CD4-positive, alpha-beta T cell treated with Interleukin-10 for 1 hour (primary cell): ENCODE measurements at places on chromosomes 12 and 14.

DNA sequence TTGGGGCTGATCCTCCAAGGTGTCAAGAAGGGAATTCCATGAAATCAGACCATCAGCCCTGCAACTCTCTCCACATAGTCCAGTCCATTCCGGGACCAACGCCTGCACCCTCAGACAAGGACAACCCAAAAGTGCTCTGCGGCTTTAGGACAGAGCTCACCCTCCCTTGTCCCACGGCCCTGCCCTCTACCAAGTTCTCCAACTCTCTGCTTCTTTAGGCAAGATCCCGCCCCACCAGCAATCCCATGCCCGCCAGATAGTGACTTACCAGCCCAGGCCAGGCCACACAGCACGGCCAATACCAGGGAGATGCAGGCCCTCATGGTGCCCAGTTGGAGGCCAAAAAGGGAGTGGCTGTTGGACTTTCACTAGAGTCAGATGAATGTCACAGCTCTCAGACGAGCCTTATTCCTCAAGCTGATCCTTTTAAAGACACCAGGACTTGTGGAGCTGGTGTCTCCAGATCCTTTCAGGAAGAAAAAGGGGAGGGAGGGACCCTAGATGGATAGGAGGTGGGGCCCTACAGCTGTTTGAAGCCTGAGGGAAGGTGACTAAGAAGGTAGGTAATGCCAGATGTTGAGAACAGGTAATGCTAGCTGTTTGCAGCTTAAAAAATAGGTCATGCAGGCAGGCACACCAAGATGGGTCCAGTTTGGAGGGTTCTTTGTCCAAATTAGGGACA lies at the start of gene ENDOU:
TSS of gene ENDOU (minus strand) at position 400 of the 682 bp plus-strand sequence. CDS start at position 323, 77 bp downstream.
- no peak for DNase-seq

- peak; percentile 14 for DNase-seq
Measured at GRCh38 chr14:68718023-68718990, 74.6 kb downstream of the ZFP36L1 start.

DNA sequence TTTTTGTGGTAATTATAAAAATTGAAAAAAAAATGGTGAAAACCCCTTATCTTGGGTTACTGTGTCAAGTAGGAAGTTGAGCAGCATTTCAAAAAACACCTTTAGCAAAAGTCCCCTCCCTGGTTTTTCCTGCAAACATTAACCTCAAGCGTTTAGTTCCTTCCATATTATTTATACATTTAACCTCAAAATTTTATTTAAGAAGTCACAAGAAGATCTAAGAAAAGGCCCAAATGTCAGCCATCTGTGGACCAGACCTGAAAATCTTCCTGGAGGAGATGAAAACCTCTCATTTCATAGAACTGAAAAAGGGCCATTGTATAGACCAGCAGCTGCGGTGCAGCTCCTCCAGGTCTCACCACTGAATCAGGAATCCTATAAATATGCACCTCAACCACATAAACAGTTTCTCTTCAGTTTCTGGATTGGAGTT lies 40.4 kb upstream of the BTG1 start:
- DNase-seq = peak; percentile 50

DNA sequence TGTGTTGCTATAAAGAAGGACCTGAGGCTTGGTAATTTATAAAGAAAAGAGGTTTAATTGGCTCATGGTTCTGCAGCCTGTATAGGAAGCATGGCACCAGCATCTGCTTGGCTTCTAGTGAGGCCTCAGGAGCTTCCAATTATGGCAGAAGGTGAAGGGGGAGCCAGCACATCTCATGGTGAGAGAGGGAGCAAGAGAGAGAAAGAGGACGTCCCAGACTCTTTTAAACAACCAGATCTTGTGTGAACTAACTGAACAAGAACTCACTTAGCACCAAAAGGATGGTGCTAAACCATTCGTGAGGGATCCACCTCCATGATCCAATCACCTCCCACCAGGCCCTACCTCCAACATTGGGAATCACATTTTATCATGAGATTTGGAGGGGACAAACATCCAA lies 6.1 kb upstream of the SNAPC1 start:
- no peak for DNase-seq

- no peak for DNase-seq
Measured at GRCh38 chr12:104166465-104166864, 28.5 kb upstream of the NFYB start.

- DNase-seq = no peak
Measured at GRCh38 chr12:40002178-40003169, 103.4 kb downstream of the SLC2A13 start.

DNA sequence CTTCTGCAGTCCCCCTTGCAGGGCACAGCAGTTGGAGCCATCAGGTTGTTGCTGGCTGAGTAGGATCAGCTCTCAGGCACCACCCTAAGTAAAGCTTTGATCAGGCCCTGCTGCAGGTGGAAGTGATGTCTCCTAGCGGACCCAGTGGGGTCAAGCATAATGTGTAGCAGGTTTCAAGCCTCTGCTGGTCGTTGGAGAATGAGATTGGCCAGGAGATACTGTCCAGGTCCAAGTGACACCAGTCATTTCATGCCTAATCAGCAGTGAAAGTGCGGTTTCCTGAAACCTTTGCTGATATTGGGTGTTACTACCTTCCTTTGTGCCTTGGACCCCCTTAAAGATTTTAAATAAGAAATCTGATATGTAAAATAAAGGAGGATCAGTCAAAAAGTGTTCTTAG lies 72.6 kb downstream of the SUSD6 start:
- DNase-seq = no peak

DNA sequence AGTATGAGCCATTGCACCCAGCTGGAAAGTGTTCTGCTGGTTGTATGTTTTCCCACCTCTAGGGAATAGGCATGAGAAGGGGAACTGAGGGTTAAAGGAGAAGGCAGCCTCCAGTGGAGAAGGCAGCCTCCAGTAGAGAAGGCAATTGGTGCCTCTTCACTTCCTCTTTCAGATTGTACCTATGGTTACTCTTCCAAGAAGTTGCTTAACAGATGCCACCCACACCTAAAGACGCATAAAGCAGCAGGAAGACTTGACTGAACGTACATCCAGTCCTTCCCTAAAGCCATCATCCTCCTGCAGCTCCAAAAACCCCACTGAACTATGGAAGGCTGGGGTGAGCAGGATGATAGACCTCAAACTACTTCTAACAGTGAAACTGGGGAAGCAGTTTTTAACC lies 13.1 kb downstream of the DPF3 start:
- DNase-seq = no peak

- DNase-seq = no peak
Measured at GRCh38 chr14:52944254-52944653, 6.6 kb downstream of the FERMT2 start.

GRCh38 chr14:30569216-30569902 lies 10.4 kb downstream of the G2E3 start:
- no peak for DNase-seq
